ENCODE measurements at places on chromosomes 7 and 10.

DNA sequence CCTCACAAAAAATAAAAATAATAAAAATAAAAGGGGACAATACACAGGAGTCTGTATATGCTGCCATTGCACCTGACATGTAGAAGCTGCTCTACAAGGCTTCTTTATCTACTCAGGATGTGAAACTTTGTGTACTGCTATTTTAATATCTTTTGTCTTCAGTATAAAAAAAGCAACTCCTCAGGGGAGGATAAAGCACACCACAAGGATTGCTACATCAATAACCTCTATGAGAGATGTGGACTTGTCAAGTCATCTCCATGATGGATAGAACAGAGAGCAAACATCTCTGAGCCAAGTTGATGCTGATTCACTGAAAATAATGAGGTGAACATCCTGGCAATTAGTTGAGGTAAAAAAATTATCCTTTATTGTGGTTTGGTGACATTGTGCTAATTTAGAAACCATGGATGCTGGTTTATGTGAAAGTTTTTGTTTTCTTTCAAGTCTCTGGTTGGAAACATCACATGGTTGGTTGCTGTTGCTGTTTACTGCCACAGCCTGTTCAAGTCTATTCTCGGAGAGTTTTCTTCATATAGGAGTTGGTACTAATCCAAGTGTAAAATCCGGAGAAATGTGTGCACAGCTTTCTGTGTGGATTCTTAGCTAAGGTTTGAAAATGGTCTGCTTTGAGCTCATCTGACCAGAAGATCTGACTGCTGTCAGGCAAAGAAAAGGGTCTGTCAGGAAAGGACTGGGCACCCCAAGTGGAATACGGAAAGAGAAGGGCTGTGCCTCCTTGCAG lies 1.5 kb upstream of the HECW1 start:
- DNase-seq = no peak

DNA sequence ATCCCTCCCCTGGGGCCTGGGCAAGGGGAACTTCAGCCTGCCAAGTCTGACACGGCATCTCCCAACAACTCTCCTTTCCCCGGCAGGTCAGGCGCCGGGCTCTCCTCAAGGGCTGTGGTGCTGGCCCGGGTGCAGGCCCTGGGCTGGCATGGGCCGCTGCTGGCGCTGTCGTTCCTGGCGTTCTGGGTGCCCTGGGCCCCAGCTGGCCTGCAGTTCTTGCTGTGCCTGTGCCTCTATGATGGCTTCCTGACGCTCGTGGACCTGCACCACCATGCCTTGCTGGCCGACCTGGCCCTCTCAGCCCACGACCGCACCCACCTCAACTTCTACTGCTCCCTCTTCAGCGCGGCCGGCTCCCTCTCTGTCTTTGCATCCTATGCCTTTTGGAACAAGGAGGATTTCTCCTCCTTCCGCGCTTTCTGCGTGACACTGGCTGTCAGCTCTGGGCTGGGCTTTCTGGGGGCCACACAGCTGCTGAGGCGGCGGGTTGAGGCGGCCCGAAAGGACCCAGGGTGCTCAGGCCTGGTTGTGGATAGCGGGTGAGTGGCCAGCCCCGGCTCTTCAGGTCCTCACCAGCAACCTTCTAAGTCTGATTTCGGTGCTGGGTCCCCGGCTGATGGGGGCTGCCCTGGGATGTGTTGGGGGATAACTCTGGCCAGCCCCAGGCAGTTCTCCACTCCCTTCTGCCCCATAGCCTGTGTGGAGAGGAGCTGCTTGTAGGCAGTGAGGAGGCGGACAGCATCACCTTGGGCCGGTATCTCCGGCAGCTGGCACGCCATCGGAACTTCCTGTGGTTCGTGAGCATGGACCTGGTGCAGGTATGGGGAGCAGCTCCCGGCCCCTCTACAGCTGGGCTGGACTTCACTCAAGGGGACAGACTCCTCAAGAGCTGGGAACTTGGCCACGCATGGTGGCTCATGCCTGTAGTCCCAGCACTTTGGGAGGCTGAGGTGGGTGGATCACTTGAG lies 19.5 kb upstream of the C10orf95 start:
- DNase-seq = no peak

DNA sequence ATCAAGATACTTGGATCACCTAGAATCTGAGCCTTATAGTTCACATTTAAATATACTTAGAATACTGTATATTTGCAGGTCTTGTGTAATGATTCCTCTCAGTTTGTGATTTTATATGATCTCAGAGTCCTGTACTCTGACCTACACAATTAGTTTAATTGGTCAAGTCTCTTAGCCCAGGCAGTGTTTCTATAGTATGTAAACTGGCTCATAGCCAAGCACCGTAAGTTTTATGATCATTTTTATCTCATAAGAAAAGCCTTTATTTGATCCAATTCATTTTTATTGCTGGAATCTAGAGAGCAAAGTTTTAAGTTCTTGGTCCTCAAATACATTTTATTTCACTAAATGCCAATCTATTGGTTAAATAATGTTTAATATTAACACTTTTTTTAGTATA lies 242.2 kb downstream of the MALRD1 start:
- DNase-seq = no peak

DNA sequence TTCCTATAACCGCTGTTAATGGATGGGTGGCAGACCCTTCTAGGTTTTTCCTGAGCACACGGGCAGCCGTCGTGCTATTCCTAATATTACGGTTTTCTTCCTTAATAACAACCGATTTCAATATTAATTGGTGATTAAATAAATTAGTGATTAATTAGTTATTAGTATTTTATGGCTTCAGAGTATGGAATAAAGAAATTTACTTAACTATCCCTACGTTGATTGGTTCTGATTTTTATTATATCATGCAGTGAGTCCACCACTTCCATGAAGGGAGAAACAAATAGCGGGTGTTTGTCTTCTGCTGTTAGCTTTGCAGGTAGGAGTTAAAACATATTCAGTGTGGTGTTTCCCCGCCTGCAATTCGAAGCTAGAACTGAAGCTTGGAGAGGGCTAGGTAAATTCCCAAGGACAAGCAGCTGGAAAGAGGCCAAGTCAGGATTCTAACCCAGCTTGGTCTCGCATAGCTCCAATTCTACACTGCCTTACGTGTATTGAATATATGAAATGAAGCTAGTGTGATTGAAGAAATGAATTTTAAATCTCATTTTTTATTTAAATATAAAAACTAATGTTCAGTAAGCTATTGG lies 928 bp upstream of the CSTF2T start:
- no peak for DNase-seq

DNA sequence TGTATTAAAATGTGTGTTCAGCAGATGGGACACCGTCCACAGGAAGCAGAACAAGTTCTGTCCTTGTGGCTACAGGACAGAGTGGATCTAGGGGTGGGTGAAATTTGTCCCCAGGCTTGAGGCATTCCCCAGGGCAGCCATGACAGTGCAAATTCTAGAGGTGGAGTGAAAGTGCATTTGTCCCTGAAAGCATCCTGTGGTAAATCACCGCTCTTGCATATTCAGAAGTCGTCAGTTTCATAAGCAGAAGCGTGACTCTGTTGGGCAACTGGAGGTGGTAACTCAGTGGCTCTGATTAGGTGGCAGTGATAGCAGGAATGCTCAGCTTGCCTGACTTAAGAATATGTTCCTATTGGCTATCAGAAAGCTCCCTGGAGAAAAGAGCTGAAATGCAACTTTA lies 96.6 kb downstream of the SNX10 start:
- no peak for DNase-seq

- no peak for DNase-seq
These were observed 533 bp upstream of the DMTF1 start for GRCh38 chr7:87151729-87152111.

DNA sequence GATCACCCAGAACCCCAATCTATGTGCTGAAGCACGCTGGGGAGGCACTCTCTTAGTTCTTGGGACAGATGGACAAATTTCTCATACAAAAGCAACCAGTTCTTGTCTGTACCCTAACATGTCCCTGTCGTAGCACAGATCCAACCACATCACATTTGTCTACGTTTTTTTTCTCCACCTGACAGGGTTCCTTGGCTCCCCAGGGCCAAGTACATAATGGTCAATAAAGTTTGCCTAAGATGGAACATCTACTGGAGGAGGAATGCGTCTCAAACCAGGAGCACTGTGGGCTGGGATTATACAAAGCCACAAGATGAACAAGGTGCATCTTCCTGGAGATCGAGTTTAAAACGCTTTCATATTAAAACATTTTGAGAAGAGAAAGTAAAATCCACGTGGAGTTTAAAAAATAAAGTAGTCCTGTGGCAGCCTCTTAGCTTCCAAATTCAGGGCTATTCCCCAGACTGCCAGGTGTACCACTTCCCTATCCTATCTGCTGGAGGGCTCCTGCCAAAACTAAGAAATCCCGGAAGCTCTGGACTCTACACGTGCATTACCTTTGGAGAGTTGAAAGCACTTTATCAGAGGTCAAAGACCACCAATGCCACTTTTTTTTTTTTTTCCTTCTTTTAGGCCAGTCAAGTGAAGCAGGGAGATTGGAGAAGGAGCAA lies 1.4 kb downstream of the TMEM243 start:
- no peak for DNase-seq

- no peak for DNase-seq
These were observed 12.2 kb downstream of the TRPV6 start for GRCh38 chr7:142873281-142873784.

GRCh38 chr10:127036987-127037386 lies 131.8 kb downstream of the DOCK1 start:
- no peak for DNase-seq

DNA sequence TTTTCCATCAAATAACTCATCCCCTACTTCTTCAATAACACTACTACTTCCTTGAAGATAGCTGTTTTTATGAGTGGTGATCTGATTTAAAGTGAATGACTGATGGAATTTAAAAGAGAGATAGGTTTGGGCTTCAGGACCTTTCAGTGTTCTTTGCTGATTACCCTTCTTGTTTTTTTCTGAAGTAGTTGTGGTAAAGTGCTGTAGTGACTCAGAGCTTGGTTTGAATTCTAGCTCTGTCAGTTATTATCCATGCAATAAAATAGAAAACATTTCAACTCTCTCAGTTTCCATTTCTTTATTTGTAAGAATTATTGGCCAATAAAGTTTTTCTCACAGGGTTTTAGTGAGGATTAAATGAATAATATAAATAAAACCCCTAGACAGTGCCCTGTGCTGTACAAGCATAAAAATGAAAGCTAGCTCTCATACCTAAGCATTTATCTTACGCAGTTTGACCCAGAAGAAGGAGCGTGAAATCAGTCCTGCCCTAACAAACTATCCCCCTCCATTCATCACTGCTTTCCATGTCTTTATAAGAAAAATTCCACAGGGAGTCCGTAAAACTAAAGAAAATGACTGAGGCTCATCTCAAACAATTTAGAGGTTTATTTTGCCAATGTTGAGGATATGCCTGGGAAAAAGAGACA lies 25.1 kb upstream of the AKAP9 start:
- no peak for DNase-seq

- DNase-seq = no peak
These were observed 107.9 kb downstream of the CYTH3 start for GRCh38 chr7:6164491-6164890.

DNA sequence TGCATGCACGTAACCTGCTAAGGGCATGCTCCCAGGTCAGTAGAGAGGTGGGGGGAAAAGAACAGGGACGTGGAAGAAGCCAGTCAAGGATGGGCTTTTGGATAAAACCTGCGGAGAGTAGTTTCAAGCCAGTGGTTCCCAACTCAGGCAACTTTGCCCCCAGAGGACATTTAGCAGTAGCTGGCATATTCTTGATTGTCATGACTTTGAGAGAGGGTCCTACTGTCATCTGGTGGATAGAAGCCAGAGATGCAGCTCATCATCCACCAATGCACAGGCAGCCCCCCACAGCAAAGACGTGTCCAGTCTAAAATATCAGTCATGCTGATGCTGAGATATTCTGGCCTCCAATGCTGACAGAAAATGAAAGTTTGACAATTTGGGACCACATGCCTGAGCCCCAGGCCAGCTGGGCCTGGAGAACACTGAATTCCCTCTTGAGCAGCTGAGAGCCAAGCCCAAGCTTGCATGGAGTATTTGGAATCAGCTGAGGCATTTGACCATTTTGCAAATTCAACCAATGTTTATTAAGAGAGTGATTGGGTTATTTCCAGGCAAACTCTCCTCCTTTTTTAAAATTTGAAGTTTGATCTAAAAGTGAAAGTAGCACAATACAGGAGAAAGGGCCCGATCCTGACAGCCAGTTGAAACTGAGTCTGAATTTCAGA lies 110.0 kb upstream of the C7orf33 start:
- no peak for DNase-seq

GRCh38 chr7:70805360-70805759 lies 326.6 kb upstream of the GALNT17 start:
- no peak for DNase-seq

DNA sequence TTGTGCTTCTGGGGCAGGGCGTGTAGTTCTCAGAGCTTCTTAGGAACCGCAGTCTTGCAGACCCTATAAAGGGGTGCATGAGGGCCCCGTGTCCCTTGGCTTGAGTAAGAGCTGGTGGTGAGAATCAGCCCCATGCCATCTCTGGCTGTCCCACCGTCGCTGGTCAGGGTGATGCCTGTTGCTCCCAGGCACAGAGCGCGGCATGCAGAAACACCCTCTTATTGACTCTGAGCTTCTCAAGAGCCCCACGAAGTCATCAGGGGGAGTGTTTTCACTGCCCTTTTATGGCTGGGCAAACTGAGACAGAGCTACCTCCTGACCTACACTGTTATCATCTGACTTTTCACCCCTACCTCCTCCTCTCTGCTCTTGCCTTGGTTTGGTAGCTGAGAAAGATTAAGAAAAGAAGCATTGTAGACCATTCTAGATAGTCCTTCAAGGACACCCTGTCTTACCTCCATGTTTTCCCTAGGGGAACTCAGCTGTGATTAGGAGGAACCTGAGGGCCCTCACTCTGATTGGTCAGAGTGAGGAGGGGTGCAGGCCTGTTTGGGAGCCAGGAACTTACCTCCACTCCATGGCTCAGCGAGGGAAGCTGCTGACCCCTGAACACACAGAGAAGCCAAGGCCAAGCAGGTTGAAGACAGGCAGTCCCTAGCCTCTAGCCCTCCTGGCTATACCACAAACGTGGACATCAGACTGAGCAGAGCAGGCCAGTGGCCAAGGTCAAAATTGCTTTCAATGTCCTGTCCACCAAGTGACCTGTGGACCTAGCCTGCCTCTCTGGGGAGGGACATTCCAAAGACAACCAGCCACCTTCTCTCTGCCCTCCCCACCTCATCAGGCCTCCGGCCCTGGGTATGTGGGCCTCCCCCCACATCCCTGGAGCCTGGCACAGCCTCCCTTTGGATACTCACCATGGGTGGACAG lies 17.6 kb downstream of the UNC5B start:
- DNase-seq = no peak

DNA sequence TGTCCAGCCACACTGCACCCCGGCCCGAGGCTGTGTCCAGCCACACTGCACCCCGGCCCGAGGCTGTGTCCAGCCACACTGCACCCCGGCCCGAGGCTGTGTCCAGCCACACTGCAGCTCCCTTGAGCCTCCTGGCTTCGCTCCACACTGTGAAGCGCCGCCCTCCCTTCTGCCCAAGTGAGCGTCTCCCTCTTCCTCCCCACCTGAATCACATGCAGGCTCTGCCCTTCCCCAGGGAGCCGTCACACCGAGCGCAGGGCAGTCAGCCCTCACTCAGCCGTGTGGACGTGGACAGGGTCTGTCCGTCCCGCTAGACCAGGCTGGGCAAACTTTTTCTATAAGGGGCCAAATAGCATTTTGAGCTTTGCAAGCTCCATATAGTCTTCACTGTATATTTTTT lies 27.6 kb downstream of the CFAP46 start:
- DNase-seq = no peak

All from activated T-cell treated with anti-CD3 and anti-CD28 coated beads for 4 hours (primary cell).